ENCODE measurements at places on chromosomes 1 and 21.

- no peak overlapping the region for H3K4me3 ChIP-seq
- peaks cover 5% of the 10 kb centered on the region for H3K36me3 ChIP-seq
- no peaks in the 10 kb centered on the region for H3K27me3 ChIP-seq
- H3K4me1 ChIP-seq = peaks cover 4% of the 10 kb centered on the region
These were observed 58.1 kb downstream of the SSBP3 start for GRCh38 chr1:54347955-54348699.

DNA sequence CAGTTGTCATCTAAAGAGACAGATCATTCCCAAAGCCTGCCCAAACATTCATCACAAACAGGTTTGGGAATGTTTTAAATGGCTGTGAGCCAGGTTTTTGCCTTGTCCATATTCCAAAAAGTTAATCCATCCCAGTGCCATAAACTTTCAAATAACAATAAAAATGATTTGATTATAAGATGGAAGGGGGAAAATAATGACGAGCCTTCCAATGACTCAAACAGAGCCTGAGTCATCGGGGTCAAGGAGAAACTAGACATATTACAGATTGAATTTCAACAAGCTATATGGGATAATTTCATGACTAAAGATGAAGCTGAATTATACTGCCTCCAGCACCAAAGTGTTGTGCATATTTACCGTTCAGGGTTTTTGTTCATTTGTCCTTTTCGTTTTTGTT is 195.8 kb upstream of the PKN2 start:
- no peak overlapping the region for H3K27ac ChIP-seq
- no peaks in the 10 kb centered on the region for H3K27me3 ChIP-seq
- H3K4me3 ChIP-seq = no peak overlapping the region
- no peak for DNase-seq
- H3K36me3 ChIP-seq = no peaks in the 10 kb centered on the region

DNA sequence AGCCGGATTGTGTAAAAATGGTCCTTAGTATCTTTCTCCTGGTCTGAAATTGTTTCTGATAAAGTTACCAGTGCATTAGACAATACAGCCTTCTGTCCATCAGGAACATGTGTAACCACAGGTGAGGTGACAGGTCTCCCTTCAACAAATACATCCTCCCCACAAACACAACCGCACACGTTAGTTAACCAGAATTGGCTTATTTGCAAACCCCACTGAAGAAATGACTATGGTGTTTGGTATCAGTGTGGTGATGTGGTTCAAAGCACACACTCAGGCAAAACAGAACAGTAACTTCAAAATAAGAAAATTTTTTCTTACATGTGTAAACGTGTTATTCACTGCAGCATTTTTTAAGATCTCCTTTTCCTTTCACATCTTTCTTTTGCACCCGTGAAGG is 517.2 kb upstream of the NR5A2 start:
- H3K27me3 ChIP-seq = no peaks in the 10 kb centered on the region
- peak overlapping the region; percentile 33 for H3K27ac ChIP-seq
- no peaks in the 10 kb centered on the region for H3K36me3 ChIP-seq

GRCh38 chr1:239233626-239234025 is 152.7 kb upstream of the CHRM3 start:
- no peak overlapping the region for H3K4me3 ChIP-seq
- no peaks in the 10 kb centered on the region for H3K4me1 ChIP-seq
- no peaks in the 10 kb centered on the region for H3K27me3 ChIP-seq
- no peaks in the 10 kb centered on the region for H3K36me3 ChIP-seq
- H3K27ac ChIP-seq = no peak overlapping the region

DNA sequence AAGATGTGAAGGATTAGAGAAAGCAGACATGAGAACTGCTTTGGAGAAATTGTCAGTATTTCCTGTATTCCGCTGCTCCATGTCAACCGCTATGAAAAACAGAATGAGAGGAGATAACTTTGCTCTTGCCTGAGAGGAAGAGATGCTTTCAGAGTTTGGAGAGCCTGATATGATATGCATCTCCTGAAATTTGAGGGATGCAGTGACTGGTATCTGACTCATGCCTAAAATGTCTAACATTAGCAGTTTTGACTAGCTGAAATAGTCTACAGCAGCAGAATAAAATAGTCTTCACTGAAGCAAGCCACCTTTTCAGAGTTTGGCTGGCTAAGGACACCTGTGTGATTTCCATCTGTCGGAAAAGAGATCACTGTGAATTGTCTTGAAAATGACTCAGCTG is 165.8 kb upstream of the LRRC7 start:
- H3K4me1 ChIP-seq = no peaks in the 10 kb centered on the region
- no peaks in the 10 kb centered on the region for H3K27me3 ChIP-seq
- no peaks in the 10 kb centered on the region for H3K36me3 ChIP-seq
- no peak for DNase-seq

DNA sequence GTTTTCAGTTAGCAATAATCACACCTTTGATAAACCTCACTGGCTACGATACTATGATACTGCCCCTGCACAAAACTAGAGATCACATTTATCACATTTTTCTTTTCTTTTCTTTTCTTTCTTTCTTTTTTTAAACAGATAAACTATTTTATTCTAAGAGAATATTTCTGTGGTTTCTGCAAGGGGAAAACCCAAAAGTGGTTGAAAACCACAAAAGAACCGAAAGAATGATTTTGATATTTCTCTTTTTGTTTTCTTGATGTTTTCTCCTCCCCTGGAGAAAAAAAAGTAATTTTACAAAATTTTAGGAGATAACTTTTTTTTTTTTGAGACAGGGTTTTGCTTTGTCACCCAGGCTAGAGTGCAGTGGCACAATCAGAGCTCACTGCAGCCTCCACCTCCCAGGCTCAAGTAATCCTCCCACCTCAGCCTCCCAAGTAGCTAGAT is 18.4 kb upstream of the FRRS1 start:
- H3K36me3 ChIP-seq = no peaks in the 10 kb centered on the region
- no peak overlapping the region for H3K27ac ChIP-seq
- no peaks in the 10 kb centered on the region for H3K4me1 ChIP-seq
- no peak overlapping the region for H3K4me3 ChIP-seq

DNA sequence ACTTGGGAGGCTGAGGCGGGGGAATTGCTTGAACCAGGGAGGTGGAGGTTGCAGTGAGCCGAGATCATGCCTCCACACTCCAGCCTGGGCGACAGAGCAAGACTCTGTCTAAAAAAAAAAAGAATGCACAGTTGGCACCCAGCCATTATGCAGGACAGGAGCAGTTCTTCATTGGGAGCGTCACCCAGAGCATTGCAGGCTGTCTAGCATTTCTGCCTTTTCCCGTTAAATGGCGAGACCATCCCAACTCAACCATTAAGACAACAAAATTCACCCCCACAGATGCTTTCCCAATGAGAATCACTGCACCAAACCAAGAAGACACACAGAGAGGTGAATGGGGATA is 105.8 kb downstream of the EDEM3 start:
- H3K36me3 ChIP-seq = no peaks in the 10 kb centered on the region
- no peaks in the 10 kb centered on the region for H3K4me1 ChIP-seq
- no peak for DNase-seq
- no peak overlapping the region for H3K4me3 ChIP-seq

GRCh38 chr21:26739189-26739588 is 106.0 kb downstream of the ADAMTS1 start:
- H3K27me3 ChIP-seq = no peaks in the 10 kb centered on the region
- H3K36me3 ChIP-seq = no peaks in the 10 kb centered on the region
- no peaks in the 10 kb centered on the region for H3K4me1 ChIP-seq
- DNase-seq = peak; percentile 57
- H3K4me3 ChIP-seq = no peak overlapping the region

GRCh38 chr21:42361286-42361685 is 5.0 kb downstream of the TFF1 start:
- no peak for DNase-seq
- H3K4me1 ChIP-seq = peaks cover 2% of the 10 kb centered on the region
- H3K36me3 ChIP-seq = no peaks in the 10 kb centered on the region
- no peak overlapping the region for H3K4me3 ChIP-seq
- peaks cover 35% of the 10 kb centered on the region for H3K27me3 ChIP-seq
- H3K27ac ChIP-seq = no peak overlapping the region

DNA sequence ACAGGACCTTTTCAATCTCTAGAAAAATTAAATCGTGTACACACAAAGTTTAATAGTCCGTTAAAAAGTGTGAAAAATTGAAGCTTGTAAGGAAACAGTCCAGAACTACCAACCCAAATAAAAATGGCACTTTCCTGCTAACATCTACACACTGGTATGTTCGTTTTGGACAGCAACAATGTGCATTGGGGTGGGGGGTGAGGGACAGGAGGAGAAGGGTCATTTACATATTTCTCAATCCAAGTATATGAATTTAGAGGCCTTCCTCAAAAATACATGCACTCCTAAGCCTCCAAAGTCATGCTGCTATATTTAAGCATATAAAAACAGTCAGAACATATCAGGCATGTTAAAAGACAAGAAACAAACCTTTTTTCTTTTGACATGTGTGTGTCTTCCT is 2.5 kb downstream of the PPP1R15B start:
- peaks cover 3% of the 10 kb centered on the region for H3K4me1 ChIP-seq
- H3K27ac ChIP-seq = no peak overlapping the region
- DNase-seq = peak; percentile 37
- no peaks in the 10 kb centered on the region for H3K27me3 ChIP-seq
- H3K4me3 ChIP-seq = peak overlapping the region; percentile 89
